OCI-LY7 (cell line): ENCODE measurements at places on chromosomes 11 and 22. TPM values are rescaled to one million over a fixed set of nuclear protein-coding genes. Genes with fewer than 3 reads are reported as not detected.

Gene HSPB2
- not detected in 2 replicates for total RNA-seq

Gene IGSF9B
- 2.8 and 3.4 TPM in 2 replicates for total RNA-seq

Gene PIK3IP1
- 17.0 and 17.1 TPM in 2 replicates for total RNA-seq

Gene SOX10
- total RNA-seq: not detected in 2 replicates

DNA sequence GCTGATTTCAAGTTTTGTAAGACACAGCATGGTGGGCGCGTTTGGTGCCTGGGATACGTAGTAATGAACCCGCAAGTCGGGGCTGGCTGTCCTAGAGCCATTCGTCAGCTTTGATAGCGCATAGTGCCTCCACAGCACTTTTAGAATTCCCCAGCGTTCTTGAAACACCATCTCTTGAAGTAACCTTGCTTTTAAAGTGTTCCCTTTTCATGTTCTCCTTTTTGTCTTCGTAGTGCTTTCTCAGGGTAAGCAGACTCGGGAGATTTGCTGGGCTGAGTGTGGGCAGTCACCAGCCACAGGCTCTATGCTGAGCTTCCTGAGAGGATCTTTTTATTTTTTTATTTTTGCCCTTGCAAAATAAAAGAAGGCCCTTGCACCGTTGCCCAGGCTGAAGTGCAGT, 39.6 kb upstream of the CTTN start:
- no peak for DNase-seq

- DNase-seq: no peak
These were observed 30.4 kb upstream of the RASL10A start for GRCh38 chr22:29345932-29346331.

DNA sequence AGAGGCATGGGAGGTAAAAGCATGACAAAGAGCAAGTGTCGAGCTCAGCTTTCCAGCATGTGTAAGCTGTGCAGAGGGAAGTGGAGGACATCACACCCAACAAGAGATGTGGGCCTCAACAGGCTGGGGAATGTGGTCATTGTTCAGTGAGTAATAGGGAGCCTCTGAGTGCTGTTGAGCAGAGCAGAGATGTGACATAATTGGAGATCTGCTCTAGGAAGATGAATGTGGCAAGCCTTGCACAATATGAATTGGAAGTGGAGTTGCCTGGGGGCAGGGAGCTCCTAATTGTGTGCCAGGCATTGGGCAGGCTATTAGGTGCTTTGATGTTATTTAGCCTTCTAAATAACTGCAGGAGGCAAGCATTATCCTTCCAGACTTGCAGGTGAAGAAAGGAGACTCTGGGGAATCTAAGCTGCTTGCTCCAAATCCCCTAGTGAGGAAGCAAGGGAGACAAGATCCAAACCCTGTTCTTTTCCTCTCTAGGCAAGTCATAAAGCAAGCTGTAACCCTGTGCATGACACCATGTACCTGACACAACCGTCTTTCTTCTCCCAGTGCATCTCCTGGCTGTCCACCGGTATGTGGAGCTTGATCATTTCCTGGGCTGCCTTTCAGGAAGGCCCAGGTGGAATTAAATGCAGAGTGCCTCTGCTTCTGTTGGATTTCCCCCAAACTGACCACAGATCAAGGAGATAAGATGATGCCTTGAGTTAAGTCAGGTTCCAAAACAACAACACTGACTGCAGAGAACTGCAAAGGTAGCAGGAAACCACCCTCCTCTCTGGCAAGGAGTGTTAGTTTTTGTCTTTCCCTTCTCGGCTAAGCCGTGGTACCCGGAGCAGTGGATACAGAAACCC, 221.4 kb downstream of the TENM4 start:
- DNase-seq: no peak

DNA sequence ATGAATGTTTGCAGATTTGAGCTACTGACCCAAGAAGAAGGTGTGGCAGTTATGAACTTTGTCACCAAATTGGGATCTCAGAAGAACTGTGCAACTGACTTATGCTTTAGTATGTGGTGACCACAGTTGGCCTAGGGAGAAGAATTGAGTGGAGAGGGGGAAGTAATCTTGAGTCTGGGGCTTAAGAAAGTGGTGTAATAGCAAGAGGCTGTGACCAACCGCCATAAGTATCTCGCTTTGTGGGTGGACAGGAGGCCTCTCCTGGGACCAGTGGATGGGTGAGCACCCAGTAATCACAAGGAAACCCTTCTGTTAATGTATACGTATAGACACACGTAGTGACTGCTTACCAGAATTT, 12.7 kb upstream of the IL10RA start:
- DNase-seq: no peak

GRCh38 chr11:121095561-121095960, 5.5 kb upstream of the TECTA start:
- no peak for DNase-seq

GRCh38 chr22:45743687-45744086, 72.1 kb downstream of the ATXN10 start:
- DNase-seq: no peak

DNA sequence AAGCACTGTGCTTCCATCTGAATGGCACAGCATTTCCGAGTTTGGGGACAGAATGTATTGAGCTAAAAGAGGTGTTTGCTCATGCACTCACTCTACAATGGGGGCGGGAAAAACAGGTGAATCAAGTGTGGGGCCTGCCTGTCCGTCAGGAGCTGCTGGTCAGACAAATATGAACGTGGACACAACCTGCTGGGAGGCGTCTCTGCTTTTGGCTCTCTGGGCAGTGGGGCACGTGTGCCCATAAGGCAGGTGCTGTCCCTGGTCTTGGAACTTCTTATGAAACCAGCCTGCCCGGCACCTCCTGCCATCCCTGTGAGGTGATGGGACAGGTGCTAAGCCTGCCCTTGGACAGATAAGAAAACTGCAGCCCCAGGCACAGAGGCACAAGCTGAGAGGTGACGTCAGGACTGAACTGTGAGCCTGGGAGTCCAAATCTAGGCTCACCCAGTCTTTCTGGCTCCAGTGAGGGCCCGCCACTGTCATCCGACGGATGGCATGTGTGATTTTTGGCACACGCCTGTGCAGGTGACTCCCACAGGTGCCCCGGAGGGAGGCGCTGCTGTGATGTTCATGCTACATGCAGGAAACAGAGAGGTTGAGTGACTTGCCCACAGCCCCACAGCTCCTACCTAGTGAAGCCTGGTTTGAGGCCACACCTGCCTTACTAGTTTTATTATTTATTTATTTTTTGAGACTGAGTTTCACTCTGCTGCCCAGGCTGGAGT, 51.6 kb downstream of the SMIM38 start:
- DNase-seq: no peak

- DNase-seq: no peak
These were observed 70.3 kb upstream of the WNT7B start for GRCh38 chr22:46047226-46047625.
